ENCODE measurements at places on chromosomes 5 and 9.

DNA sequence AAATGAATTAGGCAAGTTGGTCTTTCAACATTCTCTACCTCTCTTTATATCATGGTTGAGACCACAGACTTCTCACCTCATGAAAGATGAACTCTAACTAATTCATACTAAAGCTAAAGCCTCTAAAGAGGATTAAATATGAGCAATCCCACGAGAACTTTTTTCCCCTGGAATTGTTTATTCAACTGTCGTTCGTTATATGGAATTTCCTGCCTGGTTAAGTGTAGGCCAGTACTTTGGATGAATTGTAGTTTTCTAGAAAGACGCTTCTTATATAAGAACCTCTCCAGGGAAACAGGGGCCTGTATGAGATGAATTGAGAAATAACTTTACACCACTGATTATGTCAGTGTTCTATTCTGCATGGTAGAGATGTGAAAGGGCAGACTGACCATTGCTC, 42.9 kb downstream of the PDCD1LG2 start:
- no peak for DNase-seq

GRCh38 chr5:74673011-74673790, 11.8 kb upstream of the HEXB start:
- DNase-seq: no peak

GRCh38 chr9:96553070-96553469, 66.6 kb downstream of the CDC14B start:
- no peak for DNase-seq

DNA sequence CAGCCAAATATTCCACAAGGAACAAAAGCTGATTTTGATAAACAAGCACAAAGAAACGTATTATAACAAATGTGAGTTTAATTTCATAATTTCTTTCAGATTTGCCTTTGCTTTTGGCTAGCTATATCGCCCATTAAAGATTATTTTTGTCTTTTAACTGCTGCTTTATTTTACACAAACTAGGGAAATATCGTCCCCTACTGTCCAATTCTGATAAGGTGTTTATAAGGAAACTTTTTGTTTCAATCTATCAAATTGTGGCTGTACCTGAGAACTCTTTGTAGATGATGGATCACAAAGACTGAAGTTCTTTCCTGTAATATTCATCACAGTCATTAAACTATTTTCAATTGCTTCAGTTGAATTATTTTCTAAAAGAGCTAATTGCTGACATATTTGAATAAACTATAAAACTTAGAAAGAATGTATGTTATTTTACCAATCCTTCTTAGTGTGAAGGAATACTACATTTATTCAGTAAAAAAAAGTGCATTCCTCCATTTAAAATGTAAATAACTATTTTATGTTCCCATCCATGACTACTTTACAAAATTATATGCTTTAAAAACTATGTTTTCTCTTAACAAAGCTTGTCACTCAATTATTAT, 431.3 kb upstream of the ITGA1 start:
- no peak for DNase-seq

DNA sequence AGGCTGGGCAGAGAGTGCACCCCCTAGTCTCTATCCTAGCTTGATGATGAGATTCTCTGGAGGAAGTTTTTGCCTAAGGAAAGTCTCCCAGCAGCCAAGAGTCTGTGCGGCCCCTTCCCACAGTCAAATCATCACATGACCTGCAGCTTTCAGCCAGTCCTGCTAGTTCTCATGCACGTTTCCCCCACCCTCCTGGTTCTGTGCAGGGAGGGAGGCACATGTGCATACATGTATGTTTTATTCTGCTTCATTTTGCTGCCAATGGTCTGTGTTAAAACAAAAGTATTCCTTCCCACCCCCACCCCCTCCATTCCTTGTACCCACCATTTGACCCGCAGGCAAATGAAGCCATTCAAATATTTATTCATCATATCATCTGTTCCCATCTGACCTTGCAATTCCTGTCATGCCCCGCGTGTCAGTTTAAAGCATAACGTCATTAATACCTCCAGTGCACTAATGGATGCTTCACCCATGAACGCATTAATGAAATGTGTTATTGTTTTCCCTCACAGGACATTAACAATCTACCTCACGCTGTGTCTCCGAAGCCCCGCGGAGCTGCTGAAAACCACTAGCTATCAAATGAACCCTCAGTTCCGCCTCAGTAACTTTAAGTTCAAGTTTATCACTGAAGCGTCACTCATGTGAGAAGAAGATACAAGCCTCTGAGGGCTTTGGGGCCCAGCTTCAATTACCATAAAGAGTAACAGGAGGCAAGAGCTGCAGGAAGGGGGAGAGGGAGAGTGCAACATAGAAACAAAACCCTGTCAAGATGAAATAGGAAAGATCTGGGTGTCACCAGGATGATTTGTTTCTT, 139.6 kb downstream of the RASEF start:
- no peak for DNase-seq

GRCh38 chr9:135818718-135819475, 88.4 kb downstream of the CAMSAP1 start:
- no peak for DNase-seq

- no peak for DNase-seq
Measured at GRCh38 chr9:76917299-76917698, 11.4 kb upstream of the PRUNE2 start.

GRCh38 chr5:1709171-1709803, 90.3 kb downstream of the MRPL36 start:
- no peak for DNase-seq

DNA sequence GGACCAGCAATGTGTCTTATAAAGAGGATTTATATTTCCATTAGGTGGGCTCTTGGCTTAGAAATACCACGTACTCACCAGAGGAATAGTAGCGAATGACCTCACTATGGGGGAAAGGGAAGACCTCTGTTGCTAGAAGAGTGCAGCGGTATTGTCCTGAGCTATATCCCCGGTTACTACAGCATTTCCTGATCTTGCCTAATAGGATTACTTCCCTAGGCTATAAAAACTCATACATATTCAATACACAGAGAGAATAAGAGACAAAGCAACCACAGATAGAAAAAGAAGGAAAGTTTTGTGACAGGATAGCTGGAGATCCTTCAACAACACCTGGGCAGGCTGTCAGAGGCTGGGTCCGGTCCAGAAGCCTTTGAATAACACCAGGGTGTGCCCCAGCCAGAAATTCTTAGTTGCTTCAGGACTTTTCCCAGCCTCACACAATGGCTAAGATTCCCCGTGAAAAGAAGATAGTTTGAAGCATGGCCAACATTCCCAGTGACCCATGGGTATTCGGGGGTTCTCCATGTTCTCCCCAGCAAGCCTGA, 85.4 kb downstream of the TRIM36 start:
- DNase-seq: no peak

- DNase-seq: no peak
Measured at GRCh38 chr5:57302164-57302563, 128.3 kb downstream of the GPBP1 start.

DNA sequence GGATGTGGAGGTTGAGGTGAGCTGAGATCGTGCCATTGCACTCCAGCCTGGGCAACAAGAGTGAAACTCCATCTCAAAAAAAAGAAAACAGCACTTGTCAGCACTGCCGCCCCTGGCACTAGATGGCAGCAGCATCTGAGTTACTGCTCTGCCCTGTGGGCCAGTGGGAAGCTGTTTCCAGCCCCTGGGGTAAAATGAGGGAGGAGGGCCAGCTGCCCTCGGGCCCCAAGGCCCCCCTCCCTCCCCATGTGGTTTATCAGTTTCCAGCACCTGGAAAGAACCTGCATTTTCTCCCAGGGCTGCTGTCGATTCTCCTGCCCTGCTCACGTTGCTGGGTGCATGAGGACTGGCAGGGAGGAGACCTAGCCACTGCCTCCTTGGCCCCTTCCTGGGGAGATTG, 13.2 kb upstream of the CEL start:
- no peak for DNase-seq

GRCh38 chr9:134314950-134315715, 11.1 kb upstream of the RXRA start:
- no peak for DNase-seq

DNA sequence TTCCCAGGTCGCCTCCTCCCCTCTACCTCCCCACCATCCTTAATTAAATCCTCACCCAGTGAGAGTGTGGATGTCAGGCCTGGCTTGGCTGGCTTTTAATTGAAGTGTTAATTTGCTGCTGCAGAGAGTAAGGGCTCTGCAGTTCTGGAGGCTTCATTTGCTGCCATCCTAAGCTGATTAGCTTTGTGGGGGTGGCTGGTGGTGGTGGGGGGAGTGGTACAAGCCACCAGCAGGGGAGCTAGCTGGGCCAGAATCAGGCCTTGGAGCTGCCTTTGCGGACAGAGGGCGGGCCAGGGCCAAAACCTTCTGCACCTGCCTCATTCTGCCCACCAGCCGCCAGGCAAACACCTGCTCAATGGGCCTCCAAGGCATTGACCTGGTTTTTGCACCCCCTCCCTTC, 26.8 kb upstream of the TIFAB start:
- DNase-seq: no peak

DNA sequence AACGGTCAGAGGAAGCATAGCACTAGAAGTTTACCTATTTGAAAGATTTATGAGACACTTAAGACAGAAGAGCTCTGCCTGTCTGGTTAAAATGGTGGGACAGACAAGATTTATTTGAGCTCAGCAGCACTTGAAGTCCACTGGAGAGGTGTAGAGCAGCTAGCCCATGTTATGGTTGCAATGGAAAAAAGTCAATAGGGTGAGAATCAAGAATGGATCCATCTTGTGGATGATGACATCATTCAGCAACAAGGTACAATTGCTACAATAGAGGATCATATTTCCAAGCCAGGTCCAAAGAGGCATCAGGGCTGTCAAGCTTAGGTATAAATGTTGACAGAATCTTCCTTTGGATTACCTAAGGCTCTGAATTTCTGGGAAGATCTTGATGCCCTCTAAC, 21.1 kb upstream of the ZNF131 start:
- no peak for DNase-seq

GRCh38 chr5:74042959-74043358, 417.0 kb downstream of the ARHGEF28 start:
- DNase-seq: no peak

GRCh38 chr5:146205499-146206202, 2.2 kb downstream of the RBM27 start:
- DNase-seq: no peak

DNA sequence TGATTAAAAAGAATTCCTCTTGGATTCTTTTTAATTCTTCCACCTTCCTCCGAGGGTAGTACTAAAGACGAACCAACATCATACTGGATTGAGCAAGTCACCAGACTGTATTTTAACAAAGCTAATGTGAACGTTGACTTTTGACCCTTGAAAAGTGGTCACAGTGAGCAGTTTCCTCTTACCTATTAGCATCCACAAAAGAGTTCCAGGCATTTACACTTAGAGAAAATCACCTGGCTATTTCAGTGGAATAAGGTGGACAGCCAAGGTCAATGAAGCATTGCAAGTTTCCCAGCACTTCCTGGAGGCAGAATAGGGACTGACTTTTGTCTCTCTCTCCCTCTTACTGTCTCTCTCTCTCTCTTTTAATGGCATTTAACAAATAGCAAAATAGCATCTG, 145.1 kb upstream of the DAB2 start:
- DNase-seq: no peak

DNA sequence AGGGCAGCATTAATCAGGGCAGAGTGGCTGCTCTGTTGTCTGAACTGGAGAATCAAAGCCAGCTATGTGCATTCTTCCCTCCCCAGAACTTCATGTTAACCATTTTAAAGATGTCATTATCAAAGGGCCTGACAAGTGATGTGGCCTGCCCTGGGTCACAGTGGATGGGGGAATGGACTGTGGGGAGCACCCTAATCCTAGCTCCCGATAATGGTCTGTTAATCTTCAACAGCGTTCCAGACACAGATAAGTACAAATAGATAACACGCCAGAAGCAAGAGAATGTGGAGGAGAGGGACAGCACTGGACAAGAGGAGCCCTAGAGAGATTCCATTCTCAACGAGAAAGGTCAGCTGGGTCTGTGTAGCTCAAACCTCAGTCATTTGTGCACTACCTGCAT, 77.5 kb downstream of the DPYSL3 start:
- no peak for DNase-seq

GRCh38 chr9:129174102-129174723, 3.8 kb downstream of the IER5L start:
- peak; percentile 79 for DNase-seq

DNA sequence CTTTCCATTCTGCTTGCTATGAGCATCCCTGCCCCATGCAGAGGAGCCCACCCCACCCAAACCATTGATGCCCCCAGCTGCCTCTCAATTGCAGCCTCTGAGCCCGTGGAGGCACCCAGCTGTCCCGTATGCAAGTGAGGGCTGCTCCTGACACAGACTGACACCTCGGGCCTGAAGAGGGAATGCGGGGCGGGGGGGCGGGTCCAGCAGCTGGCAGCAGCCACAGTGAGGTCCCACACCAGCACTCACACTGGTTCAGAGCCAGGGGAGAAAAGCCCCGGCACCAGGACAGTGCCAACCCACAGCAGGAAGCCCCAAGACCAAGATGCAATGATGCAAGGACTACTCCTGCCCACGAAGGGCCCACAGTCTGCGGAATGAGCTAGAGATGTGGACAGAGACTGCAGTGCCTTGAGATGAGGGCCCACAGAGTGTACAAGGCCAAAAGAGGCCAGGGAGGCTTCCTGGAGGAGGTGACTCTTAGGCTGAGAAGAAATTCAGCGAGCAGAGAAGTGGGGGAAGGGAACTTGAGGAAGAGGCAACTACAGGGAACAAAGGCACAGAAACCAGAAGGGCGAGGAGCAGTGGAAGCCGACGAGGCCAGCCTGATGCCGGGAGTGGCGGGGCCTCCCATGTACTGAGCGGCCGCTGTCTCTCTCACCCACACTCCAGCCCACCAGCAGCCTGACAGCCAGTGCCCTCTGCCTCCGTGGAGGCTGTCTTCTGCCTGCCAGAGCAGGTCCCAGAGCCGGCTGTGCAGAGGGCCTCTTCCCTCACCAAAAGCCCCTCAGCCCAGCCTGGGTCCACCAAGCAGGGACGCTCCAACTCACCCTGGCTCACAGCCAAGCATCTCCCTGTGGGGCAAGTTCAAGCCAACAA, 9.2 kb downstream of the EEIG1 start:
- DNase-seq: no peak

- DNase-seq: no peak
Measured at GRCh38 chr5:101796427-101796826, 499.7 kb downstream of the SLCO4C1 start.

DNA sequence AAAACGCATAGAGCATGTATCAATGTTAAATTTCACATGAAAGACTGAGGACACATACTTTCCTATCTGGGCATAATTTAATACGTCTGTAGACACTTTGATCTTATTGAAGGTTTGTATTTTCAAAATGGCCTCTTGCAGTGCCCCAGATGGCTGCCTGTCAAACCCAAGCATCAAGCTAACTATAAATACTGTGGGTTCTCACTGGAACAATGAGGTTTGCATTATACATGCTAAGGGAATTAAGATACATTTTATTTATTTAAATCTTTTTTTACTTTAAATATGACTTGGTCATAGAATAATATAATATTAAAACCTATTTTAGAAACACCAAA, 702.9 kb upstream of the GRAMD2B start:
- no peak for DNase-seq

- DNase-seq: no peak
Measured at GRCh38 chr5:96226941-96227552, 206.0 kb downstream of the PCSK1 start.

DNA sequence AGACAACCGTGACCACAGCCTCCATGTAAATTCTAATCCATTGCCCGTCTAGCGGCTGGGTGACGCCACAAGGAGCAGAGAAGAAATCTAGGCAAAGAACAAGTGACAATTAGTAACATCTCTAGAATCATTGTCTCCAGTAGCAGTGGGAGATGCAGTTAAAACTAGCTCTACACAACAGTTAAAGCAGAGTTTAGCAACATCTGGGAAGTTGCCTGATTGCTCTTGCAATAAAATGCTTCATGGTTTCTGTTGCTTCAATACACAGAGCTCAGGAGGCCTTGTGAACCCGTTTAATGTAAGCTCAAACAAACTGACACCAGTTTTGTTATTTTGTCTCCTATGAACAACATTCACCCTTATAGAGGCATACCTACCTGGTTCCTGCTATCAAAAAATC, 369.8 kb upstream of the PDE4D start:
- no peak for DNase-seq
